ENCODE measurements at places on chromosomes 3 and 15.

DNA sequence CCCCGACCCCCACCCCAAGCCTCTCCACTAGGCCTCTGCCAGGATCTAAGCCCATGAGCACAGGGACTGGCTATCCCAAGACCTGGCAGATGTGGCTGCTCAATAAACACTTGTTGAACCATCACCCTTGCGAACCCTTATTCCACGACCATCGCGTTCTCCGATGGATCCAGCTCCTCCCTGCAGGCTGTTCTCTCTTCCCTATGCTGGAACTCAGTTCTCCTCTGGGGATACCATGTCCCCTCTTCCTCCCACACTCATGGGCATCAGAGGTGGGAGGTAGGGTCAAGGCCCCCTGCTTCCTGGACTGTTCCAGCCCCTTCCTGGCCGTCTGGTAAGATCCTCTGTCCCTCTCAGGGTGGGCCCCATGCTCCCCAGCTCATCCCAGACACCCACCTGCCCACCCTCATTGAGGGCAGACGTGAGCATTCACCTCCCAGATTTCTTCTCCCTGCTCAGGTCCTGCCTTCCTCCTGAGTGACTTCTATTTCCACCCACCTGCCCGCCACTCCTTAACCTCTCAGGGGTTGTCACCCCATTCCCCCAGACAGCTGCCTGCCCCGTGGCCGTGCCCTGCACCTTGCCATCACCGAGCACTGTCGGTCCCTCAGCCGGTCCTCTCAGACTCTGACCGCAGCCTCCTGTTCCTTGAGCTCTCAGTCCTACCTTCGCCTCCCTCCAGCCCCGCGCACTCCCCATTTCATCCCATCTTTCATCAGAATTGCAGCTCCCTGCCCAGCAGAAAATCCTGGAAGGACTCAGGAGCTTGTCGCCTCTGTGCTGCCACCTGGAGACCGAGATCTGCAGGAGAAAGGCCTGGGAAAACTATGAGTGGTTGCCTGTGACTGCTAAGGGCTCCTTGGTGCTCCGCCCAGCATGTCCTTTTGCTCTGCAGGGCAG lies 42.0 kb downstream of the PML start:
- DNase-seq, result peak; percentile 82

- no peak for DNase-seq
Measured at GRCh38 chr15:58360421-58361090, 71.2 kb upstream of the LIPC start.

- no peak for DNase-seq
Measured at GRCh38 chr3:26104851-26105251, 315.0 kb downstream of the OXSM start.

DNA sequence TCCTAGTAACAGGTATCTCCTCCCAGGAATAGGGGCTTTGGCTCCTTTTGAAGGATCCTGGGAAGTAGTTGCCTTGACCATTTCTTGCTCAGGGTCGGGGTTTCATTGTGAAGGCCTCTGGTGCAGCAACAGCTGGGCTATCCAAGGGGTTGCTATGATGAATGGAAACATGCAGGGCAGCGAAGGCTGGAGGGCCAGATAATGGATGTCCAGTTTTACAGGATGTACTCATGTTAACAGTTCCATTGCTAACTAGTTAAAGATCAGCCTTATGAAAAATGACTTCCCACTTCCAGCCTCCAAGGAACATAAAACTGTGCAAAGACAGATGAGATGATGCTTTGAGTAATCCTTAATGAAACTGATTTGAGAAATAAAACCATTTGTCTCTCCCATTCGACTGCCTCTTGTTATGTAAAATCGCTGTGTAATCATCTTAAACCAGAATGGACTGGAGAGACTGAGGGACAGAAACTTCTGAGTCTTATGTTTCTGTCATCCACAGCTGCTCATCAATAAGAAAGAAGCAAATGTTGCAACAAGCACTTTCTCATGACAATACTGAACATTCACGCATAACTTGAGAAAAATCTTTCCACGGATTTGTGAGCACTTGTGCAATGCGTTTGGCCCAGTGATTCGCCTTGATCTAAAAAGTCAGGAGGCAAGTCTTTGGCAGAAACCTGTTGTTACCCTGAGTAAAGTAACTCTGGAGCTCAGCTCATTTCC lies 473.5 kb upstream of the RGMA start:
- no peak for DNase-seq

DNA sequence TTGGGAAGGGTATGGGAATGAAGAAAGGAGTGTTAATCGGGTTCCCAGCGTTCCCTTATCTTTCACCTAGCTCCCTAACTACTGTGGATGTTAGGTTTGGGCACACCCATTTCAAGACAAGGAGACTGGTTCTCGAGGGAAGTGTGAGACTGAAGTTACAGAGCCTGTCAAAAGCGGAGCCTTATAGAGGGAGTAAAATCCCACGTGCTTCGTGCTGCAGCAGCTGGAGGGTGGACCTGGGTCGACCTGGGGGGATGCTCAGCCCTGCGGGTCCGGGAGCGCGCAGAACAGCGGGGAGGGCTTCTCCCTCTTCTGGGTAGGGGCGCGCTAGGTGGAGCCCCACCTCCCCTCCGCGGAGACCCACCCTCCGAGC lies 314 bp upstream of the TMED3 start:
- DNase-seq, result no peak

DNA sequence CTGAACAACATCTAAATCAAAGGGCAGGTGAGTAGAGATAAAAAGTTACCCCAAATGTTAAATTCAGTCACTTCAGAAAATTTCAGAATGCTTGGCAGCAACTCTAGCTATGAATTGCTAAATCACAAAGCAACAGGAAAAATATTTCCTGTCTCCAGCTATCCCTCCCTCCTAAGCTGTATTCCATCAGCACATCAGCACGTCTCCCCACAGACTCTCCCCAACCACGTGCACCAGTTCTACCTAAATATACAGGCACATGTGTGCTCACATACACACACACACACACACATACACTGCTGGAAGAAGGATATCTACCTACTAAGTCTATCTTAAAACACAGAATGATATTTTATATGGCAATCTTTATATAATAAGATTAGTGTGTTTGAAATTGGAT lies 177.1 kb upstream of the ARHGEF26 start:
- DNase-seq, result no peak

- DNase-seq, result no peak
Measured at GRCh38 chr3:102480139-102480538, 45.3 kb downstream of the ZPLD1 start.

DNA sequence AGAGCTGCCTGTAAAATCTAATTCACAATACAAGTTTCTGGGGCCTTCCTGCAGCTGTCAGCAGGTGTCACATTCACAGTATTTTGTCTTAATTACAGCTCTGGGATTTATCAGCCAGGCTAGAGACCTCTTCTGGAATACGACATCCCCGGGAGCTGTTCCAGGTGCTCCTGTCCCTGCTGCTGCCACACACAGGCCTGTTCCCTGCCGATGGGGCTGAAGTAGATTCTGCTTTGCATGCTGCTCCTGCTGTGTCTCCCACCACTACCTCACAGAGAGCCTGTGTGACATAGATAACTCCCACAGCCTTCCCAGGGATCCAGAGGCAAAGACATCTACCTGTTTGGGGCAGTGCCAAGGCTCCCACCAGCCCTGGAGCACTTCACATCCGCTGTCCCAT lies 20.4 kb downstream of the COLQ start:
- no peak for DNase-seq
